LHCN-M2 (cell line): ENCODE measurements at places on chromosomes 13 and 19.

DNA sequence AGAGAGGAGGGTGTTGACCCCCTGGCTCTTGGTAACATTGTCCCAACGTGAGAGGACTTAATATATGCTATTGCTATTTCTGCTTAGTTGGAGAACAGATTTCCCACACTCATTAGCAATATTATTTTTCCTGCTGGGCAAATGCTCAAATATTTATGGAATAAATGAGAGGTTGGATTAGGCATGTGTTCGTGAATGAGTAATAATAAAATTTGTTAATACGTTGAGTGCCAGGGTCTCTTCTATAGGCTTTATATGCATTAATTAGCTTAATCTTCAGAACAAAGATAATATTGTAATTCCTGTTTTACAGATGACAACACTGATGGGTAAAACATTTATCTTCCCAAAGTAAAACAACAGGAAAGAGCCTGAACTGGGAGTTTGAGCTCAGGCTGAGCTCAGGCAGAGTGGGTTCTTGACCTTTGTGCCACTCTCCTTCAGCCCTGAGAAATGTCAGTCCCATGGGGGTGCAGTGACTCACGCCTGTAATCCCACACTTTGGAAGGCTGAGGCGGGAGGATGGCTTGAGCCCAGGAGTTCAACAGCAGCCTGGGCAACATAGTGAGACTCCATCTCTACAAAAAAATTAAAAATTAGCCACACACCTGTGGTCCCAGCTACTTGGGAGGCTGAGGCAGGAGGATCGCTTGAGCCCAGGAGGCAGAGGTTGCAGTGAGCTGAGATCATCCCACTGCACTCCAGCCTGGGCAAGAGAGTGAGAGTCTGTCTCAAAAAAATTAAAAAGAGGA, 1.2 kb downstream of the ZNF233 start:
- DNase-seq, result peak; percentile 59

DNA sequence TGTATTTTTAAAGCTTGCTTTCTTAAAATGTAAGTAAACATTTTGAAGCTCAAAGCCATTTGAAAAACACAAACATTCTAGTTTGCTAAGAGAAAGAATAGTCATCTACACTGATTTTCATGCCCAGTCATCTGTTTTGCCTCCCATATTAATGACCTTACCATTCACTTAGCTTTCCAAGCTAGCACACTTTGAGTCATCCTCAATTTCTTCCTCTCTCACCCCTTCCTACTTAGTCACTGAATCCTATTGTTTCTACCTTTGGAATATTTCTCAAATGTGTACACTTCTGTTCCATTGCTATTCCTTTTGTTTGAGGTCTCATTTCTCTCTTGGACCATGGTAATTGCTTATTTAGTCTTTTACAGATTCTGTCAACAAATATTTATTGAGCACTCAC, 7.3 kb upstream of the HS6ST3 start:
- peak; percentile 6 for DNase-seq

- no peak for DNase-seq
Observed at GRCh38 chr13:83531022-83531421, 351.3 kb downstream of the SLITRK1 start.

GRCh38 chr19:18293642-18294466, 12.4 kb upstream of the JUND start:
- DNase-seq, result no peak

DNA sequence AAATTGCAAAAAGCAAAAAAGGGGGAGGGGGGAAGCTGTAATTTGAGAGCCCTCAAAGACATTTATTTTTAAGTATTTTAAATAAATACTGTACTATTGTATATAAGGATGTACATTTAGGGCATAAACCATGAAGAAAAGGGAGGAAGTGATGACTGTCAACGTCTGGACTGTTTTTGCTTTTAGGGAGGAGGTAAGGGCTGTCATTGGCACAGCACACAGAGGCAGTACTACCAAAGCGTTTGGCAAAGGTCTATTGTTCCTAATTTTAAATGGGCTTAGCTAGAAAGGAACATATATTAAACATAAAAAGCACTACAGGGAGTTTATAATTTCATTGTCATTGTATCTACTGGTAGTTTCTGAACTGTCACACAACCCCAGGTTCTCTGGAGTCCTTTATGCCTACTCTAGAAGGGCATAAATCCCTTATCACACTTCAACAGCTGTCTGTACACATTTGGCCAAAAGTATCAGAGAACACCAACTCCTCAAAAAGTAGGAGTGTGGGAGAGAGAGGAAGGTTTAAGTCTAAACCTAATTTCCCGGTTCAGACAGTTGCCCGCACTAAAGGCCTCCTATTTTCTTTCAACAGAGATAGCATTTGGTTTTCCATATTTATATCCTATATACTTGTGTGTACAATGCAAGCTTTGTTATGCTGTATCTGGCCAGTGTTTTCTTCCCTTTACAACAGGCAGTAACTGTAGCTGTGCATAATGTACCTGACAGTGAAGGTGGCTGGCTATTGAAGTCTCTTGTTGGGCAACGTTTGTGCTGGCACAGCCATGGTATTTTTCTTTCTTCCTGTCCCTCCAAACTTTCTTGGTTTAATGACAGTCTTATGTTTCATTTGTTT, 406.2 kb downstream of the KLF5 start:
- DNase-seq, result no peak

- no peak for DNase-seq
Observed at GRCh38 chr13:77033717-77034302, 6.9 kb upstream of the FBXL3 start.
